ENCODE measurements at places on chromosomes 12 and 14. TPM values are rescaled to one million over a fixed set of nuclear protein-coding genes. Genes with fewer than 3 reads are reported as not detected.

- DNase-seq = no peak
Measured at GRCh38 chr12:116959198-116959460, 48.4 kb downstream of the FBXW8 start.

- no peak for DNase-seq
Measured at GRCh38 chr12:52224151-52224550, 8.9 kb upstream of the KRT7 start.

DNA sequence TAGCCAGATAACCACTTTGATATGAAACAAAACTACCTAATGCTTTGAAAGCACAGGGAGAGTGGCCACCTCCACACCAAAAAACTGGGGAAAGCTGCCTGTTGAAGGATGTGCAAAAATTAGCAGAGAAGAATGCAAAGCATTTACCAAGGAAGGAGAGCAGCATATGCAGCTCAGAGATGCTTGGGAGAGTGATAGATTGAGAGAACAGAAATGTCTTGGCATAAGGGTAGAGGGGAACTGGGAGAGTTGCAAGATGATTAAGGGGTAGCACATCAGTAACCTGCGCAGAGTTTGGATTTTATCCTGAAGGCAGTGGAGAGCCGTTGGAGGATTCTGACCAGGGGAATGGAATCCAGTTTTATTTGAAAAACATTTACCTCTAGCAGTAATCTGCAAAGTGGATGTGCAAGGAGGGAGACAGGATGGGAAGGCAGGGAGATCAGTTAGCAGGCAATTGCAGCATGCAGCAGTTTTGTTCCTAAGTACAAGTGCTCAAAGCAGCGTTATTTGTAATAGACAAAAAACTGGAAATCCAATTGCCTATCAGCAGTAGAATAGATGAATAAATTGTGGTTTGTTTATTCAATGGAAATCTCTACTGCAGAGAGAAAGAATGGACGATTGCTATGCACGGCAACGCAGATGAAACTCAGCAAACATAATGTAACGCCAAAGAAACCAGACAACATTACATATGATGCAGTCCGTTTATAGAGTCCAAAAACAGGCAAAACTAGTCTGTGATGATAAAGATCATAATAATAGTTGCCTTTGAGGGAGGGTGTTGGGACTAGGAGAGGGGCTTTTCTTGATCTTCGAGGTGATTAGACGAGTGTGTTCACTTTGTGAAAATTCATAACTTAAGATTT, 81.5 kb downstream of the BHLHE41 start:
- no peak for DNase-seq

PYGL gene
- total RNA-seq = 1.5 TPM

ATP6V1D gene
- total RNA-seq = 26.8 TPM

All from activated T-helper 2 cell treated with anti-CD3 and anti-CD28 coated beads, Interferon-gamma antibody, Interleukin-2, Interleukin-4, amounts not matched to agents 10 μg/mL and 5 μg/mL and 100 μg/mL, durations not matched to agents 14 hours and 24 hours and 36 hours (primary cell).